ENCODE measurements at places on chromosomes 1 and 21.

GRCh38 chr1:34156739-34157138 lies 8.3 kb downstream of the CSMD2 start:
- peak; percentile 14 for DNase-seq

GRCh38 chr1:204307334-204307883 lies 52.3 kb downstream of the PLEKHA6 start:
- DNase-seq, result no peak

DNA sequence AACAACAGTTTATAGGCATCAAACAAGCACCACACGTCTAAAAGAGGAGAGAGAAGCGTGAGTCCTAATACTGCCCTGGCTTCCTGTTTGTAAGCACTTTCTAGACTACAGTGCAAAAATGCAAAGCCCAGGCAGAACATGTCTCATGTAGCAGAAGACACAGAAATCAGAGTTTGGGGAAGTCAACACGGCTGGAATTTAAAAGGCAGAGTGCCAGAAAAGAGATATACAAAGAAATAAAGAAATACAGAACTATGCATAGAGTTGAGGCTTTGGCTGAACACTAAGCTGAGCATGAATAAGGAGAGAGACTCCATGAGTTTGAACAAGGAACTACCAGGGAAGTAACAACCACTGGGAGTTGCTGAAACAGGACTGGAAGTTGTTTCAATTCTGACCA lies 566.6 kb upstream of the NR5A2 start:
- no peak for DNase-seq

DNA sequence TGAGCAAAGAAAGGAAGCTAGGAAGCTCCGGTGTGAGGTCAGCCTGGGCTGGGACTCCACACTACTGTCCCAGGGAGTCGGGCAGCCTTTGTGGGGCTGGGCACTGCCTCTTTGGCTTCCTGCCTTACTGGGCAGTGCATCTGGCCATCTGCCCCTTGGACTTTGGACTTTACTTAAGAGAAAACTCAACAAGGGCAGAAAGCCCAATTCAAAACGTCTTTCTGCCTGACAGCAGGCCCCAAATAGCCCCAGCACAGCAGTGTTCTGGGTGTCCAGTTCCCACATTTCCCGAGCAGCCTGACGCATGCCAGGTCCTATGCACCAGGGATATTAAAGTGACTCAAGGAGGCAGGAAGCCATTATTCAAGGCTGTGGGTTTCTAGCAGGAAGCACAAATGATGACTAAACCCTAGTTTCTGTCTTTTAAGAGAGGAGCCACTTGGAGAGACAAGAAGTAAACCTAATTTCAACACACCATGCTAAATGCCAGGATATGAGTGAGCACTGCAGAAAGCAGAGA lies 37.9 kb upstream of the EDEM3 start:
- no peak for DNase-seq

- DNase-seq, result peak; percentile 91
Measured at GRCh38 chr1:40096977-40097782, at the start of gene PPT1. Gene PPT1, minus strand, starts transcription at chr1:40097252. Its CDS starts 14 bp downstream, at chr1:40097238.

DNA sequence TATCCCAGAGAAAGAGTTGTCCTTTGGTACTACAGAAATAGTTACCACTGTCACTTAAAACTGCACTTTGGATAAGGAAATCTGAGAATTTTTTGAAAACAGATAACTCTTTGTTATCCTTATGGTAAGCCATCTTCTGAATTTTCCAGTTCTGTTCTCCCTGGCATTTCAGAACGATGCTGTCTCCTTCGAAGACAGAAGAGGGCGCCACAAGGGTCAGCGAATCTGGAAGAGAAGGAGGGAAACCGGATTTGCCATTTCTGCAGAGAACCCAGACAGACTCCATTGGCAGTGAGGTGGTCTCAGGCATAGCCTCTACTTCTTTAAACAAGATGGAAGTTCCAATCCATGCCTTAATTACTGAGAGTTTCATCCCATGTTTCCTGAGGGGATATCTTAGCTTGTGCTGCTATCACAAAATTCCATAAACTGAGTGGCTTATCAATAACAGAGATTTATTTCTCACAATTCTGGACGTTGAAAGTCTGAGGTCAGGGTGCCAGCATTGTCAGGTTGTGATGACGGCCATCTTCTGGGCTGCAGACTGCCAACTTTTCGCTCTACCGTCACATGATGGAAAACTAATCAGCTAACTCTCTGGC lies 6.4 kb downstream of the FCRL2 start:
- peak; percentile 6 for DNase-seq

DNA sequence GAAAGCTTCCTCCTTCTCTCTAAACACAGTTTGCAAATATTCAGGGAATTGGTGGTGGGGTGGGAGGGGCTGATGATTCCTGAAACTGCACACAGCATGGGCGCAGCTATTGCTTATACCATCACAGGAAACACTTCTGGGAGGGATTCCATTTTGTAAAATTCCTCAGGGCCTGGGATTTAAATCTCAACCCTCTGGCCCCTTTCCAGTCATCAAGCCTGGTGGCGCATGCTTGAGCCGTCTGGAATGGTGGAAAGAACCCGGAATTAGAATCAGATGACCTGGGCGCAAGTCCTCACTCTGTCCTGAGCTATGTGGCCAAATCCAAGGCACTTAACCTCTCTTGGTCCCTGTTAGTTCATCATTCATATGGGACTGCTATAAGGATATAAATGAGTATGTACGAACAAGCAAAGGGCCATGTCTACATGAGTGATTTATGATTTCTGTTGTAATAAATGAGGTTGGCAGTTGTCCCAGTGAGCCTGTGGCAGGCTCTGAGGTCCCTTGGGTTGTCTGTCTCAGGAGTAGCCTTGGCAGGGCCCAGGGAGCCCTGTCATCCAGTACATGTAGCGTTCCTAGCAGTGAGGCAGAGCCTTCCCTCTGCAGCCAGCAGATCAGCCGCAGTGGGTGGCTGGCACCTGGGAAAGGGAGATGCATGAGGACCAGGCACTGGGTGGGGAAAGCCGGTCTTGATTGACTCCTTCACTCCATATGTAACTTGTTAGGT lies 72.0 kb downstream of the MAN1C1 start:
- DNase-seq, result no peak

Data from K562 (cell line).